ENCODE measurements at places on chromosomes 5 and 9. TPM values are rescaled to one million over a fixed set of nuclear protein-coding genes. Genes with fewer than 3 reads are reported as not detected.

DNA sequence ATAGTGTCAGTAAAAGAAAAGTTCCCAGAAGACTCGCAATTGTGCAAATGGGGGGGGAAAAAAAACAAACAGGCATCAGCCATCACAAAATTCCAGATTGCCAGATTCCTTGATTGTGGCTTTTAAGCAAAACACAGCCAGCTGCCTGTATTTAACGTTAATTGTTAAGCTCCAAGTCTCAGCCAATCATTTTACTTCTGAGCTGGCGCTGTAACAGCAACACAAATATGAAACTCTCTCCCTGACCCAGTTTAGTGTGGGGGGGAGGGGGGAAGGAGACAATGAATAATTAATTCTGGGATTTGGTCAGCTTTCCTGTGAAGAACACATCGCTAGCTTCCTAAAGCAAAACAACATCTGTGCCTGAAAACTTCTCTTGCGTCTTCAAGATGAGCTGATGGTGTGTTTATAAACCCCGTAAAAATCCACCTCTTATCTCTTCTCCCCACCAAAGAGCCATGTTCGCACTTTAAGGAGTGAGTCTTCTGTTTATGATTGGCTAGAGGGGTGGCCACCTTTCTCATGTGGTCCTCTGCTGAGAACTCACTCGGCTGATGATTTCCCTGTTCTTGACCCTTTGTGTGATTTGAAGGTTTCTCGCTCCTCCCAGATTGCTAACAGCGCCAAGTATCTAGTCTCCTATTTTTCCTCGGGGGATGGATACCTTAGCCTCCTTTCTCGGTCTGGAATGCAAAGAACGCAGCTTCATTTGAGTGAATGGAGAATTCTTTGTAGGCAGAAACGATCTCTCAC, 160.2 kb upstream of the DAPK1 start:
- H3K27me3 ChIP-seq: no peaks in the 10 kb centered on the region
- DNase-seq: no peak
- H3K4me3 ChIP-seq: no peak overlapping the region
- no peaks in the 10 kb centered on the region for H3K36me3 ChIP-seq
- no peak overlapping the region for H3K27ac ChIP-seq
- H3K4me1 ChIP-seq: no peaks in the 10 kb centered on the region

GRCh38 chr5:133953568-133954145, 14.8 kb downstream of the C5orf15 start:
- peaks cover 6% of the 10 kb centered on the region for H3K4me1 ChIP-seq
- DNase-seq: no peak
- no peak overlapping the region for H3K4me3 ChIP-seq
- H3K36me3 ChIP-seq: peaks cover 22% of the 10 kb centered on the region
- no peaks in the 10 kb centered on the region for H3K27me3 ChIP-seq

The CER1 gene
- total RNA-seq: not detected

The TMEM232 gene
- 4.2 TPM for total RNA-seq

- no peak overlapping the region for H3K4me3 ChIP-seq
- DNase-seq: no peak
- no peaks in the 10 kb centered on the region for H3K36me3 ChIP-seq
- H3K27ac ChIP-seq: no peak overlapping the region
- H3K27me3 ChIP-seq: no peaks in the 10 kb centered on the region
- H3K4me1 ChIP-seq: no peaks in the 10 kb centered on the region
These were observed 193.6 kb downstream of the ZSWIM6 start for GRCh38 chr5:61525512-61526206.

GRCh38 chr9:38332625-38333024, 59.9 kb upstream of the ALDH1B1 start:
- no peaks in the 10 kb centered on the region for H3K27me3 ChIP-seq
- no peaks in the 10 kb centered on the region for H3K4me1 ChIP-seq
- H3K4me3 ChIP-seq: no peak overlapping the region
- no peak for DNase-seq

GRCh38 chr5:135116160-135116561, 82.1 kb upstream of the PITX1 start:
- peaks cover 31% of the 10 kb centered on the region for H3K4me1 ChIP-seq
- H3K36me3 ChIP-seq: no peaks in the 10 kb centered on the region
- H3K27me3 ChIP-seq: no peaks in the 10 kb centered on the region

GRCh38 chr5:139705191-139705590, 57.0 kb downstream of the CXXC5 start:
- peaks cover 21% of the 10 kb centered on the region for H3K4me1 ChIP-seq
- H3K36me3 ChIP-seq: no peaks in the 10 kb centered on the region
- H3K4me3 ChIP-seq: no peak overlapping the region

The IL13 gene
- total RNA-seq: not detected

DNA sequence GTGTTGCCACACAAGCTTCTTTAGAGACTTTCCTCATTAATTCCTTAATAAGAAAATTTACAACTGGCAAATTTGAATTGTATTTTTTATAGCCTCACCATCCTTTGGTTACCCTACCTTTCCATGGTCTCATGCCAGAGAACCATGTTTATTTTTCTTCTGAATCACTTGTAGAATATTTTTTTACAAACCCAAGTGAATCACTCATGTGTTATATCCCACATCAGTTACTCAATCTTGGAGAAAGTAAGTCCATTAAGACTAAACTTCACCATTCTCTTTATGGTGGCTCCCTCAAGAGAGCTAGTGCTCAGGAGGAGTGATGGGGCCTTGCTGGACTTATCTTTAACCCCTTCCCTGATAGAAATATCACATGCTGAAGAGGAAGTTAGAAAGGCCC, 128.9 kb downstream of the SUSD1 start:
- H3K4me1 ChIP-seq: peaks cover 28% of the 10 kb centered on the region
- no peaks in the 10 kb centered on the region for H3K27me3 ChIP-seq
- H3K36me3 ChIP-seq: no peaks in the 10 kb centered on the region
- H3K27ac ChIP-seq: no peak overlapping the region
- no peak for DNase-seq

- peaks cover 54% of the 10 kb centered on the region for H3K4me1 ChIP-seq
- peaks cover 21% of the 10 kb centered on the region for H3K36me3 ChIP-seq
- H3K27ac ChIP-seq: peak overlapping the region; percentile 100
- no peak for DNase-seq
- peak overlapping the region; percentile 89 for H3K4me3 ChIP-seq
These were observed 1.8 kb downstream of the ZFAND5 start for GRCh38 chr9:72363236-72363635.

DNA sequence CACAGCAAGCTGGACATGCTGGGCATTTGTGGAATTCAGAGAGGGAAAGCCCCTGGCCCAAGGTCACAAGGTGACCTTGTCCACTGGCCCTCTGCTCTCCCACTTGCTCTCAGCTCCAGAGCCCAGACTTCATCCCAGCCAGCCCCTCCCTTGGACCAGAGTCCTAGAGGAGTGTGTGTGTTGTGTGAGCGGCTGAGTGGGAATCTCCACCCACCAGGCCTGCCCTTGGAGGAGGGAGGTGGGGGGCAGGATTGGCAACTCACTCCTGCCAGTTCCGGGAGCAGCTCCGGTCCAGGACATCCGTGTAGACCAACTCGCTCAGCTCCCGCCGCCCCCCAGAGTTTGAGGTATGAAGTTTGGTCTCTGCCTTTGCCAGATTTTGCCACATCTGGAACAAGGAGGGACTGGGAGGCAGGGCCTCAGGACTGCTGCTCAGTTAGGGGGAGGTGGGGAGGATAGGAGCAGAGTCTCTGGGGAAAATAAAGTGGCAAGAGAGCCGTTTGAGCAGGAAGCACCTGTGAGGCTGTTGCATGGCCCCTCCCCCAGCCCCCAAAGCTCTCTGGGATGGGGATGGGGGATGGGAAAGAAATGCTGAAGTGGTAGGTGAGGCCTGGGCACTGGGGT, 1.4 kb downstream of the MZB1 start:
- DNase-seq: no peak
- no peak overlapping the region for H3K4me3 ChIP-seq
- no peaks in the 10 kb centered on the region for H3K36me3 ChIP-seq
- no peak overlapping the region for H3K27ac ChIP-seq
- H3K4me1 ChIP-seq: peaks cover 53% of the 10 kb centered on the region

DNA sequence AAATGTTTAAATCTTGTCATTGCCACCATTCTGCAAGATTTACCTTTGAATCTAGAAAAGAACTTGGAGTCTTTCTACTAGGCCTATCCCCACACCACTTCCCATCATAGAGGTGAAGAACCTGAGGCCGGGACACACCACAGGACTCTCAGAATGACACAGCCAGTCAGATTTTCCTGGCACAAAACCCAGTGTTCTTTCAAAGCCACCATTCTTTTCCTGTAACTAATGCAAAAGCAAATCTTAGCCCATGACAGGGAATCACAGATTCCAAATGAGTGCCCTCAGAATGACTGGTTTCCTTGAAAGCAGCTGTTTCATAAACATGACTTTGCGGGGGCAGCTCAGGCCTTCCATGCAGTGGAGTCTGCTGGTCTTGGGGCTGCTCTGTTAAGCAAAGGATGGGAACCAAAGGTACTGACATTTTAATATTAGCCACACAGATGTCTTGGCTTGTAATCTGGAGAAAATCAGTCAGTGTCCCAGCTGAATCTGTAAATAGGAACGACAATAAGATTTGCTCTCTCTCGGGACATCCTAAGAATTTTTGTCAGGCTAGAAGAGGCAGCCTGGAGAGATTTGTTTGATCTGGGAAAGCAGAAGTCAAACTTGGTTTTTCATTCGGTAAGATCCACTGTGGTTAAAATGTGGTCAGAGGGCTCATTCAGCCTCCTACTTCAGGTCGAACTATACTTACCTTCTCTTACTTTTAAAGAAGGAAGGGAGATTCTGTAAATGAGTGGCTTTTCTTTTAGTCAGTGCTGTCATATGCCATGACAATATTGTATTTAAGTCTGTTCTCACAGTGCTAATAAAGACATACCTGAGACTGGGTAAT, 115.1 kb downstream of the PALM2AKAP2 start:
- no peaks in the 10 kb centered on the region for H3K36me3 ChIP-seq
- no peaks in the 10 kb centered on the region for H3K4me1 ChIP-seq
- no peak for DNase-seq

- no peaks in the 10 kb centered on the region for H3K4me1 ChIP-seq
- no peak for DNase-seq
- H3K4me3 ChIP-seq: no peak overlapping the region
- H3K36me3 ChIP-seq: no peaks in the 10 kb centered on the region
These were observed 541.0 kb downstream of the DTWD2 start for GRCh38 chr5:118447350-118447749.

DNA sequence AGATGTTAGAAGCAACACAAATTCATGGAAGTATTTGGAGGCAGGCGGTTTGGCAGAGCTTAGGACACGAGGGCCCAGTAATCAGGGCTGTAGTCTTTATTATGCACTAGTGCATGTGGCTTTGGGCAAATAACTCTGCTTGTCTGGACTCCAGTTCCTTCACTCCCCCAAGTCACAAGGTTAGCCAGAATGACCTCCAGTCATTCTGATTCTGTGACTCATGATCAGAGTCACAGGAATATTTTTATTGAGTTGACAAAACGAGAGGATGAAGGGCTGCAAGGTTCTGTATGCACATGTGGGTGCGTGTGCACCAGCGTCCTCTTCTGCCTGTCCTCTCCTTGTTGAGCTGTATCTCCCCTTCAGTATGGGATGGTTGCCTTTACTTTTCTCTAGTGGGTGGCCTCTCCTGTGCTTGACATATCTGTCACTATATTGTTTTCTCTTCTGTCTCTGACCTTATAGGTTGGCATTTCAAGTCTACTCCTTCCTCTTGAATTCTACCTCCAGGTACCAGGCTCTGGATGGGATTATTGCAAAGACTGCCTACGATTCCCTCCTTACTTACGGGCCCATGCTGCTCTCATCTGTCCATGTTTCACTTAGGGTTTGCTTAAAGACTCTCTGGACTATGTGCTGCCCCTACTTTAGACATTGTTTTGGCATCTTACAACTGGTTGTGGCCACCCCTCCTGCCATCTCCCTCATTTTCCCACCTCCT, 94.6 kb downstream of the KDM4C start:
- no peak overlapping the region for H3K4me3 ChIP-seq
- no peaks in the 10 kb centered on the region for H3K27me3 ChIP-seq
- H3K4me1 ChIP-seq: peaks cover 7% of the 10 kb centered on the region
- no peak overlapping the region for H3K27ac ChIP-seq

- peaks cover 32% of the 10 kb centered on the region for H3K36me3 ChIP-seq
- H3K27me3 ChIP-seq: no peaks in the 10 kb centered on the region
- H3K4me3 ChIP-seq: no peak overlapping the region
- no peak for DNase-seq
These were observed 27.3 kb downstream of the NADK2 start for GRCh38 chr5:36214436-36214835.

The ZFYVE16 gene
- 28.2 TPM for total RNA-seq

- no peak for DNase-seq
- peaks cover 3% of the 10 kb centered on the region for H3K4me1 ChIP-seq
- no peak overlapping the region for H3K27ac ChIP-seq
- H3K36me3 ChIP-seq: no peaks in the 10 kb centered on the region
- H3K4me3 ChIP-seq: no peak overlapping the region
These were observed 475.7 kb downstream of the EBF1 start for GRCh38 chr5:158623971-158624370.
